ENCODE measurements at places on chromosomes 3 and 15.

DNA sequence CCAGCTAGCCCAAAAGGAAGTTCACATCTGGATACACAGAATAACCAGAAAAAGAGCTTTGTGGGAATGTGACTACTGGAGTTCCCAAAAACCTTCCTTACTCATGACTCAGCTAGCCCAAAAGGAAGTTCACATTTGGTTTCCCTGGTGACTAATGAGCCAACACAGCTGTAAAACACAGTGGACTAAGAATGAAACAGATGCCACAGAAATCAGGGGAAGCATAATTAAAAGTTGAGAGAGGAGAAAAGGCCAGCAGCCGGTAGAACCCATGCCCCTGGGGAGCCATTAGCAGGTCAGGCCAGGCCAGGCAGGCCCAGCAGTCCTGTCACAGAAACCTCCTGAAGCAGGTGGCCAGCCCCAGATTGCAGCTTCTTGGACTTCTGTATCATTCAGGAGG lies 130.3 kb downstream of the GHSR start:
- no peak for DNase-seq

GRCh38 chr3:46595819-46596314 lies 16.5 kb upstream of the FAM240A start:
- DNase-seq: no peak

DNA sequence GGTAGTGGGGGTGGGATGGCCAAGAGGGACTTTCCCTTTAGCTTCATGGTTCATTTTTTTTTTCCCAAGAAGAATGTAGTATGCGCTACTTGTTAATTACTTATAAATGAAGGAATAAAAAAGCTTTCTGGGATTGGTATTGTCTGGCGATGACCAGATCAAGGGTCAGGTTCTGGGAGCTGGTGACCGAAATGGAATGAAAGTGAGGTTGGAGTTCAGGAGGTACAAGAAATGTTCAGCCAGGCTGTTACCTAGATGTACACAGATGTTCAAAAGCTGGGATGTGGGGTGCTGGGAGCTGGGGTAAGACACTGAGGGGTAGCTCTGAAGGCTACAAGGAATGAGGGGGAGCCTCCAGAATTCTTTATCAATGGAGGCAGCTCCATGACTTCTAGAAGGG lies 17.1 kb upstream of the U2SURP start:
- DNase-seq: no peak

GRCh38 chr3:74539876-74540275 lies 74.6 kb downstream of the CNTN3 start:
- no peak for DNase-seq

DNA sequence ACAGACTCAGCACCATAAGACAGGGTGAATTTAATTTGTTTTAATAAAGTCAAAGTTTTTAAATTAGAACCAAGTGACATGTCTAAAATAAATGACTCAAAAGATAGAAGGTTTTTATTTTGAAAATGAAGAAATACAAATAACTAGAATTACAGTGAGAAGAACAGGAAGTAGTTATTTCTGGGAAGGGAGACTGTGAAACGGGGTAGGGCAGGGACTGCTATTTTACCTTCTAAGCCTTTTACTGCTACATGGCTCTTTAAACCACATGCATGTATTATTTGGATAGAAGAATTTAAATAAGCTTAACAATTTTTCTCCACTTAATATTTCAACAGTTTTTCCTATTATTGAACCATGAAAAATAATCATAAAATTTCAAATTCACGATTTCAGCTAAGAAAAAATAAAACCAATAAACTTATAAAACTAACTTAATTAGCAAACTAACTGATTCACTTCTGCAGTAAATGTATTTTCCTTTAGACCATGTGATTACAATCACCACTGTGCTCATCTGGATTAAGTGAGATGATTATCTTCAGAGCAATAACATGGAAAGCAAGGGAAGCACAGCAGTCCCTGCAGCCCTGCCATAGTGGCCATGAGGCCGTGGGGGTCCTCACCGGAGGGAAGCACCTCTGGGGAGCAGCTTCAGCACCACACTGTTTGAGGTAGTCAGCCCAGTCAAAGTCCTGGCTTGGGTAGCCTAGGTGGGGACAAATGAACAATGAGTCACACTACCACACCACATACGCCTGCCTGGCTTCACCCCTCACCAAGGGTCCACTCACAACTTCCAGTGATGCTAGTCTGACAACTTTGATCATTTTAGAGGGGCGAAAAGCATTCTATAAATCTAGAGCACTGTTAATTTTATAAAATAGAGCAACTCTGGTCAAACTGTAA lies 28.3 kb upstream of the STIMATE start:
- no peak for DNase-seq

DNA sequence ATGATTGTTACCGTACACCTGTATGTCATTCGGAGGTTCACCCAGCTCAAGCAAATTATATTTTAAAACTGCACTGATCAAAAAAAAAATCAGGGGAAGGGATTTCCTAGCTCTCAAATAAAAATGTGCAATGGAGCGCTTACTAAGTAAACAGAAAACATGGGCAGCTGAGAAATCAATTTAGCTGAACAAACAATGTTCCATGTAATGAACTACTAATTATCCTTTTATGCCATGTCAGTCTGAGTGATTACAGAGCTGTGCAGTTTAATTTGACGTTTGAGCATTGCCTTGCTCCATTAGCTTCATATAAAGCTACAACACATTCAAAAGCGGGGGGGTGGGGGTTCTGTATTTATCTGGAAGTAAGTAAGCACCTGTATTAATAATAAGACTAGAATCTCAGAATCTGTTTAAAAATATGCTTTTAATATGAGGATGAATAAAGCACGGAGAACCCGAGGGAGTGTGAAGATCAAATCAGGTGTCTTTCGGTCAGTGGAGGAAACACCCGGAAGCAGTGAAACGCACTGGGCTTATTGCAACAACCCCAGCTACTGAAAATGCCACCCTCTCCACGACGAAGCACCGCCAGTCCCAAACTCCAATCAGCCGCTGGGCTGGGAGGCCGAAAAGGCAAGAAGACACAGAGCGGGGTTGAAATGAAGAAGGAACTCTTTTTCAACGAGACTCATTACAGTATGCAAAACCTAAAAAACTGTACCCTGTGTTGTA lies 196.5 kb upstream of the ATP11B start:
- no peak for DNase-seq

DNA sequence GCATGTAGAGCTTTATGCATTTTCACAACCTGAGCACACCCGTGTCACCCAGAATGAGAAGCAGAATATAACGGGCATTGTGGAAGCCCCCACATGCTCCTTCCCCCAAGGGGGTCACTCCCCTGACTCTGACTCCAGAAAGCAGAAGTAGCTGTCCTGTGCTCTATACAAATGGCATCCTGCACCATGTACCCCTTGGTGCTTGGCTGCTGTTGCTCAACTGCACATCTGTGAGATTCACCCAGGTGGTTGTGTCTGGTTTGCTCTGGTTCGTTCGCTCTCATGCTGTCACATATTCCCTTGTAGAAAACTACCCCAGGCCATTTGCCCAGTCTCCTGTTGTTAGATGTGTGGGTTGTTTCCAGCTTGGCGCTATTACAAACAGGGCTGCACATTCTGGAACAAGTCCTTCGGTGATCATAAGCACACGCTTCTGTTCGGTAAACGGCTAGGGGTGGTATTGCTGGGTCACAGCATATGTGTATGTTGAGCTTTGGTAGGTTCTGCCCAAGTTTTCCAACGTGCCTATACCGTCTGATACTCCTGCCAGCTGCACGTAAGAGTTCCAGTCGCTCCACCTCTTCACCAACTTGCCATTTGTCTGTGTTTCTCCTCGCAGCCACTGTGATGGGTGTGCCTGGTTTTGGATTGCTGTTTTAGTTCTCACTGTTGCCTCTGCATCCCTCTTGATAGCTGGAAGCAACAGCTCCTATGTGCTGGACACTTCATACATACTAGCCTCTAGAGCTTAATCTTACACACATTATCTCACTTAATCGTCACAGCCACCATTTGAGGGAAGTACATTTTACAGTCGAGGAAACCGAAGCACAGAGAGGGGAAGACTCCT lies 65.4 kb upstream of the SLC6A6 start:
- DNase-seq: no peak

DNA sequence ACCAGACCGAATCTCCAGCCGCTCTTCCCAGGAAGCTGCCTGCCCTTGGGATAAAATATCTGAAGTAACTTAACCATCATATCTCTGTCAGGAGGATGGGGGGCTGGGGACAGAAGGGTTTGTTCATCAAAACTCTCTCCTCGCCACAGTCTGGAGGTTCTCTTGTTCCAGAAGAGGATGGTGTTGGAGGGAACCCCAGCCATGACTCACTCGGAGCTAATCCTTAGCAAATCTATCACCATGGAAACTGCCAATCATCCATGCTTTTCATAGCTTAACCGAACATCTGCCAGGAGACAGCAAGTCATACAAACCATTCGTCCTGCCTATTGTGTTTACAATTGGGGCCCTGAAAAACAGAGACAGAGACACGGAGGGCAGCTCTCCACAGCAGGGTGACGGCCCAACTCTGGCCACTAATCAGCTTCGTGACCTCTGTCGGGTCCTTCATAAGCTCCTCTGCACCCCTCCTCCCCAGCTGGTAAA lies 73.8 kb upstream of the HEG1 start:
- DNase-seq: no peak

DNA sequence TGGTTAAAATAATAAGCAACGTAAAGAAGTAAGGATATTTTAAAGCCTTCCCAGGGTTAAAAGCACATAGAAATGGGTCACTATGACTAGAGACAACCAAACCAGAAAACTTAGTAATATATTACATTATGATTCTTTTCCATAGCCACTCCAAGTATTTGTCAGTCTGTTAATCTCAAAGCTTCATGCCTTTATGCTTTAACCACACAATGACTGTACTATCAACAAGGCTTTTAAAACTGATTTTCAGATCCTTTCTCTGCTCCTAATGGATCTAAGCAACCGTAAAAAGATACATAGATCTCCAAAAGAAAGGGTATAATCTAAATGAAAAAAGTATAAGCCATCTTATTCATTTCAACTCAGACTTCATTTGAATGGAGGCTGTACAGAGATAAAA lies 14.4 kb downstream of the SECISBP2L start:
- DNase-seq: no peak

GRCh38 chr3:13332158-13332557 lies 88.0 kb downstream of the NUP210 start:
- no peak for DNase-seq

- peak; percentile 38 for DNase-seq
These were observed 158.3 kb downstream of the SV2B start for GRCh38 chr15:91258415-91258759.

- DNase-seq: no peak
These were observed 7.3 kb downstream of the MYO5C start for GRCh38 chr15:52288051-52288942.

- peak; percentile 51 for DNase-seq
These were observed at the start of gene GADL1 for GRCh38 chr3:30894521-30895251. Gene GADL1, minus strand, starts transcription at chr3:30894661. Its CDS starts 47 bp downstream, at chr3:30894614.

DNA sequence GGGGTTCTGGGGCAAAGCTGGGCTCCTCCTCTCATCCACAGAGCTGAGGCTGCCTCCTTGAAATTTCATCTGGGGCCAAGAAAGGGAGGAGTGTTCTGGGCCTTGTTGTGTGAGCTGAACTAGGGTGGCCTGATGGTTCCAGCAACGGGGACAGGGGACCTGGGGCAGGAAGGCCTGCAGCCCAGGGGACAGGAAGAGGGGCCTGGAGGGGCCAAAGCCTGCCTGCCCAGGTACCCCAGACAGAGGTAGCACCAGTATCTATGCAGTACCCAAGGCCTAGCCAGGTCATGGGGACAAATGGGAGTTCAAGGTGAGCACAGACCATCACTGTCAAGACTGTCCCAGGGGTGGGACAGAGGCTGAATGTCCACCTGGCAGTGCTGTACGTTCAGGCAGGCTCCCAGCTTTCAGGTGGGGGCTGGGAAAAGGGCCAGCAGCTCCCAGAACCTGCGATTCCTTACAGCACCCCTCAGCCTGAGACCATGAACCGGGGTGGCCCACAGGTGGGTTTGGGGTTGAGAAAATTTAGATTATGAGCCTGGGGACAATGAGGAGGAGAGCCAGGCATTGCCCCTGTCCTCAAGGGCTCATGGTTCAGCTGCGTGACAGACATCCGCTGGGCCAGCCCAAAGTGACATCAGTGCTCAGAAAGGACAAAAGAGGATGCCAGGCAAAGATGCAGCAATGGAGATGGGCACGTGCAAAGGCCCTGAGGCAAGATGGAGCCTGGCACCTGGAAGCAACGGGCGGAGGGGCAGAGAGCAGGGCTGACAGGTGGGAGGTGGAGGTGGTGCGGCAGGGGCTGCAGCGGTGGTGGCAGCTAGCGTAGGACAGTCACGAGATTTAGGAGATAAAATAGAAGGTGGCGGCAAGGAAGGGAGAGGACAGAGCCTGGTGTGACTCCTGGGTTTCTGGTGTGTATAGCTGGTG lies 28.0 kb downstream of the PSTPIP1 start:
- DNase-seq: no peak

DNA sequence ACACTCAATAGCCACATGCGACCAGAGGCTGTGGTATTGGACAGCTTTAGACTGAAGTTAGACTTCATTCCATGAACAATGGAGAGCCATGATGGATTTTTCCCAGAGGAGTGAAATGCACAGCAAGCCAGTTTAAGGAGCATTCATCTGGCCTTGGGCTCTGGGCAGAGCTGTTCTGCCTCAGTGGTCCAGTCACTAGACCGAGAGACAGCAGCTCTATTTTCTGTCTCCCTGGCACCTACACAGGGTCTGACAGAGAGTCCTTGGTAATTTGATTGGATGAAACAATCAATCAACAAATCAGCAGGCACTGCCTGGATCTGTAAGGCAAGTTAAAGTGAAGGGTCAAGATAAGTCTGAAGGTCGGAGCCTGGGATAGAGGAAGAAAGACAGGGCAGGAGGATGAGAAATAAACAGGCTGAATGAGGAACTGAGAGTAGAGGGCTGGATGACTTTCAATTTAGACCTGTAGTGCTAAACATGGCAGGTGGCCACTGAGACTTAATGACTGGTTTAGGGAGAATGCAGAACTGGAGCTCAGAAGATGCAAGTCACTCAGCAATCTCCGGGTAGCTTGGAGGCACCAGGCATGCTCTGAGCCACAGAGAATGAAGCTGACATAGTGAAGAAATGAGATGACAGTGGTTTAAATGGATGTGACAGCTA lies 98.5 kb upstream of the SLC25A36 start:
- DNase-seq: no peak

GRCh38 chr15:51341366-51342226 lies at the start of gene GLDN:
Gene GLDN, plus strand, starts transcription at chr15:51341655. Its CDS starts 30 bp downstream, at chr15:51341685.
- DNase-seq: no peak

- no peak for DNase-seq
These were observed 34.8 kb downstream of the LINGO1 start for GRCh38 chr15:77597804-77598453.

- DNase-seq: no peak
These were observed 88.4 kb downstream of the FRMD4B start for GRCh38 chr3:69297501-69297900.

All from activated naive CD4-positive, alpha-beta T cell treated with anti-CD3 and anti-CD28 coated beads, Interleukin-2, amount 10 ng/mL, durations not matched to agents 7 days and 5 days (primary cell).